ENCODE measurements at places on chromosomes 12 and 14.

DNA sequence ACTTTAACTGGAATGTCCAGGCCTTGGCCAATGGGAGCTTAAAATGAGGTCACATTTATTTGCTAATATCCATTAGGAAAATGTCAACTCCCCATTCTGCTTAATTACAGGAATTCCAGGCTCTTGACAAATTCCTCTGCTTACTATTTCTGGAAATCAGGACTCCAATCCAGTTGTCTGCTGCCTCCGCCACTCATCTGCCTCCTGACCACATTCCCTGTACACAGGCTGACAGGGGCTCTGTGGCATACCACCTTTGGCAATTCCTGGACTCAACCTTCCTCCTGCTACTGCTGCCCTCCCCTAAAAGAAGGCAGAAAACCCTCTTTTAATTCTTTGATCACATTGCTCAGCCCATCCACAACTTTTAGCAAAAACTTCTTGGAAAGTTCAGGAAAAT lies 37.9 kb downstream of the KICS2 start:
- DNase-seq = no peak

DNA sequence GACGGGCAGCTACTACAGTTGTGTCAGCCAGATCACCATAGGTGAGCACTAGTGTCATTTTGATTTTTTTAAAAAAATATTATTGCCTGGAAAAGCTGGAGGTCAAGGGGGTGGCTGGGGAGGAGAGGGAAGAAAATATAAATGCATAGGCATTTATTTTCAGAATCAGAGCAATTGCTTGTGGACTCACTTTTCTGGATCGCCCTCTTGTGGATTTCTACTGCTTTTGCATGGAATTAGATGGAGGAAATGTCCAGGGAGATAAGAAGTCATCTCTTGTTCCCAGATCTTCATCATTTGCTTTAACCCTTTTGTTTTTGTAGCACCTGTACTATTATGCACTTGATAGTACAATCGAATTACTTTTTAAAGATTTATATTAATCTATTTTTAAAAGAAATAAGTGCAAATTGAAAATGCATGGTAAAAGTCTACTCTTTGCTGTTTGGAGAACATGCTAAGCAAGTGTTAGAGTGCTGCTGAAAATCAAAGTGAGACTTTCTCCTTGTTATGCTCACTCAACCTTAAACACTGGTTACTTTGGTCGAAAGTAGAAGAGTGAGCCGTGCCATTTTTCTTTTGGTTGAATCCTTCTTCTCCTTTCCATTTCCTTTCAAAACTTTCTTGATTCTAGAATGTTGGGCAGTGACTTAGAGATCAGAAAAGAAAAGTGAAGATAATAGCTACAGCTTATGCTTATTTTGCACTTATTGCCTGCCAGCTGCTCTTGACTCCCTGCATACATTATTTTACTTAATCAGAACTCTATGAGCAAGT lies 60.6 kb upstream of the ANO4 start:
- DNase-seq = peak; percentile 54

GRCh38 chr12:39752482-39753137 lies 133.0 kb upstream of the ABCD2 start:
- DNase-seq = no peak

DNA sequence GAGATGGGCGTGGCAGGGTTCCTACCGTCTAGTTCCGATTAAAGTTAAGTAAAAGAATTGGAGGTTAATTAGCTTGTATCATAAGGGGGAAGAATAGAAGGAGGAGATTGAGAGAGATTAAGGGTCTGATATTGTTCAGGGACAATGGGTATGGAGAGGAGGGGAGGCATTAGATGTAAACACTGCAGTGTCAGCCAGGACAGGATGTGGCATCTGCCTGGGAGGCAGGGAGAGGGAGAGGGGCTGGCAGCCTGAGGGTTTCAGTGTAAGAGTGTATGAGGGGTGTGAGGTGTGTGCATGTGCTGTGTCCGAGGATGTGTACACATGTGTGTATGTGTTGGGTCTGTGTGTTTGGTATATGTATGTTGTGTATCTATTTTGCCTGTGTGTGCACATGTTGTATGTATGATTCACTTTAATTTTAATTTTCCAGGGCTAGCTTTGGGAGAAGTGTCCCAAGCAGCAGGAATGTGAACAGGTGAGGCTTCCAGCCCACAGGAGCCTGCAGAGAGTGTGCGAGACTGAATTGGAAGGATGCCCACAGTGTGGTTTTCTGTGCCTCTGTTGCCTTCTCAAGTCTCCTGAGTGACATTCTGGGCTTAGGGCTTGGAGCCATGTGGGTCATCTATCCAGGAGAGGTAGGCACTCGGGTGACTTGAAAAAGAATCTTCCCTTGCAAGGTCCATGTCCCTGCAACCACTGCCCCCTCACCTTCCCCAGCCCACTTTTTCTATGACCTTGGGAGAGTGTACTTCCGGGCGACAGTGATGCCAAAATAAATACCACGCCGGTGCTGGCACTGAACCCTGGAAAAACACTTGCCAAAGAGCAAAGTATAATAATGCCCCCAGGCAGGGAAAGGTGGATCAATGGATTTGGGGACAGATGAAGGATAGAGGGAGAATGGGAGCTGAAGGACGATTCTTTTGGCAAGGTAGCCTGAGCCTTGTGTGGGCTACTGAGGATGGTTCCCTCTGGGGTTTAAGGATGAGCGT lies 36.8 kb upstream of the DCD start:
- no peak for DNase-seq

GRCh38 chr12:96570579-96570978 lies 81.2 kb downstream of the CFAP54 start:
- no peak for DNase-seq

GRCh38 chr12:11677093-11677492 lies 27.6 kb downstream of the ETV6 start:
- no peak for DNase-seq

GRCh38 chr12:47407463-47408129 lies 298.2 kb downstream of the RPAP3 start:
- no peak for DNase-seq

DNA sequence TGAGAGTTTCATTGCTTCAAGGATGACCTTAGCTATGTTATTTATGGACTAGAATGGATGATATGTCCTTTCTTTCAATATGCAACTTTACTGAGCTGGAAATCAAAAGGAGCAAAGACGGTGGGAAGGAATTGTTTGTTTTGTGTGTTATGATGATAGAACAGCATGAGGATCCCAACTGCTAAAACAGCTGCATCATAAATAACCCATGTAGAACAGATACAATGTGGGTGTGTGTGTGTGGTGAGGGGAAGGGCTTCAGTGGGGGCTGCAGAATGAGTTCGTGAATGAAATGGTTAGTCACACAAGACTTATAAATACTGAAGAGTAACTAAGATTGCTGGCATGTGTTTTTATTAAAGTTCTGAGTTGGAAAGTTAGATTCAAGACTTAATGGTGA lies 80.1 kb downstream of the DACT1 start:
- no peak for DNase-seq
